Foreskin keratinocyte (primary cell): ENCODE measurements at places on chromosomes 1 and 21. TPM values are rescaled to one million over a fixed set of nuclear protein-coding genes. Genes with fewer than 3 reads are reported as not detected.

DNA sequence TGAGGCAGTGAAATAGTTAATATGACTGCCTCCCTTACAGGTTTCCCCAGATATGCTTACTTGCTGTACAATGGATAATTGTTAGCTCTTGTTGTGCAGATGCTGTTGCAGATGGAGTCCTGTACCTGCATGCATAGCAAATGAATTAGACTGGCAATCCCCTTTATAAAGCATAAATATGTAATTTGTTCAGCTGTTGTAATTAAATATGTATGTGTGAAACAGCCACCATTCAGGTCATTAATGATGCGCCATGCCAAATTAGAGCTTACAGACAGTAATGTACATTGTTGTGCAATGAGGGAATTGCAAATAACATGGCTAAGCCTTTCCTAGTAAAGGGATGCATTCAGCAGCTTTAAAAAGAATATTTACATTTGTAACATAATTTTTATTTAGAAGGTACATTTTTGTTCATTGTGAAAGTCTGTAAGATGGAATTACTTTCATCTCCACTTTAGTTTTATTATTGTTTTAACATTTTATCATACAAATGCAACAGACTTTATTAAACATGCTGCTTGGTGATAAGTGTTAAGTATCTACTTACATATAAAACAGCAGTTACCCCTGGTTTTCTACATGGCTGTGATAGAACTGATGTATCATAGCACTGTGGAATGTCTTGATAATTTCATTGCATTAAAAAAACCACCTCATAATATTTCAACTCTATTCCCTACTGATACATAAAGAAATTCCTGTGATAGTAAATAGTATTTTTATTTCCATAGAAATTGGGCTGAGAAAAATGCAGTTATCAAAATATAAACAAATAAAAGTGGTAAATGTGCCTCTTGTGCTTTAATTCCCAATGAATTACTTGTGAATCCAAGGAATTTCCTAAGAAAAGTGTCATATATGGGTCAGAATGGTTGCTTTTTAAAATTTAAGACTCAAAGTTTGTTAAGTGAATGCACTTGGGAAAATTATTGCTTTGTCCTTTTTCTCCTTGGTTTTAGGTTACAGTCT is 99.0 kb downstream of the NFIA start:
- DNase-seq: no peak

DNA sequence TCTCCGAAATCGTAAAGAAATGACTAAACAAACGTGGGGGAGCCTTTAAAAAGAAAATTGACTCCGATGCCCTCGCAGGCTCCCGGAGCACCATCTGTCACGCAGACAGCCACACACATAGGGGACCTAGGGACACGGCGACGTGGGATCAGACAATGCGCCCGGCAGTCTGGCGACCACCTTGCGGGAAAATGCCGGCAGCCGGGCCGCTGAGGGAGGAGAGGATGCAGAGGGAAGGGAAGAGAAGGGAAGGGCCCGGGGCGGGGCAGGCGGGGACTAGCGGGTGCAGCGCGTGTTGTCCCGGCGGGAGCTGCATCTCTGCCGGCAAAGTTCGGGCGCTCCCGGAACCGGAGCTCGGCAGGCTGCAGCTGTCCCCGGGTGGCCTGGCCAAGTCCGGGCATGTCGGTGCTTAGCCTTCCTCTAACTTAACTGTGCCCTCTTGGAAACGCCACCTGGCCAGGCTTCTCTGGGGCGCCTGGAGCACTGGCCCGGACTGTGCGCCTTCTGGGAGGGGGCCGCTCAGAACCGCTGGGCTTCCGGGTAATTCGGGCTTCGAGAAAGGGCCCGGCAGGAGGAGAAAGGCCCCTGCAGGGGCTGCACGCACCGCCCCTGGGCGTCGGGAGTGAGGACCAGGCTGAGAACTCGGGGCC is 1.8 kb downstream of the NHLH2 start:
- no peak for DNase-seq

DNA sequence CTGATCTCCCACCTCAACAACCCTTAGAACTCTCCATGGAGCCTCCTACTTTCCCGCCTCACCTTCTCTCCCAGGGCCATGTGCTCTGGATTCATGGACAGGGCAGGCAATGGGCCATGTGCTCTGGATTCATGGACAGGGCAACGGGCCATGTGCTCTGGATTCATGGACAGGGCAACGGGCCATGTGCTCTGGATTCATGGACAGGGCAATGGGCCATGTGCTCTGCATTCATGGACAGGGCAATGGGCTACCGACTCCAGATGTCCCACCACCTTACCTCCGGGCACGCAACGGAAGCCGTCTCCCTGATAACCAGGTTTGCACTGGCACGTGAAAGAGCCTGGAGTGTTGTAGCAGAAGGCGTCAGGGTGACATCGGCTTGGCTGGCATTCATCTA is 53.2 kb downstream of the NID1 start:
- no peak for DNase-seq

The NMNAT2 gene
- total RNA-seq: 0.11 and 0.24 TPM in 2 replicates
